ENCODE measurements at places on chromosomes 16 and 17.
A peak's percentile ranks its signal among the peaks of the same experiment; 100 is the strongest.

GRCh38 chr17:42182927-42183734 lies 2.1 kb downstream of the HCRT start:
- no peak for DNase-seq

DNA sequence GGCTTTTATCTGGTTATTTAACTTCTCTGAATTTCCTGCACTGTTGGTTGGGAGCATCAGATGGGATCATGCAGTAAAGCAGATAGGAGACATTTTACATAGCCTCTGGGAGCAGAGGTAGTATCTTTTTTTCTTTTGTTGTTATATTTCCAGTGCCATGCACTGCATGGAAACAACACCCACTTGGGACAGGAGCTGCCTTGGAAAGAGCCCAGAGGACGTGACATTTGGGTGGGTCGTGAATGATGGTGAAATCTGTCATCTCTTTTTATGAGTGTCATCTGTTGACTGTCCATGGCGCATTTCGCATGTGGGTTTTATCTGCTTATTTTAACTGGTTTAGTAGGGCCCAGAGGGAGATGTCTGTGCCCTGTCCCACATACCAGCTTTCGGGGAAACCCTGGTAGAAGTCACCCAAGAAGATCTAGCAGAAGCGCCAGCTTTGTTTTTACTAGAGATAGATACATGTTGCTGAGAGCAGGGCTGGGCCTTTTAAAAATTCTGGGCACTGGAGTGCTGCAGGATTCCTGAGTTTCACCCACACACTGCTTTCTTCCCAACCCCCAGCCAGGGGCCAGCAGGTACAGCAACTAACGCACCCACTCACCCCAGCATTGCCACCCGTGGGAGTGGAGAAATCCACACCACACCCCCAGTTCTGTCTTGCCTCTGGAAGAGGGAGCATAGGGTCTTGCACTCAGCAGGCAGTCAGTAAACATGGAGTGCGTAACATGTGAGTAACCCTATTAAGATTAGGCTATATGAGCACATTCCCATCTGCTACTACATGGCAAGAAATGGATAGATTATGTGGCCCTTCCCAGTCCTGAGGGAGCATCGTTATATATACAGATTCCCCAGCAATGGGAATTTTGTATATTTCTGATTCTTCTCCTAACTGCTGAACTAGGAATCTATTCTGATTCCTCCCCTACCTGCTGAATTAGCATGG lies 8.4 kb upstream of the TERF2 start:
- no peak for DNase-seq

DNA sequence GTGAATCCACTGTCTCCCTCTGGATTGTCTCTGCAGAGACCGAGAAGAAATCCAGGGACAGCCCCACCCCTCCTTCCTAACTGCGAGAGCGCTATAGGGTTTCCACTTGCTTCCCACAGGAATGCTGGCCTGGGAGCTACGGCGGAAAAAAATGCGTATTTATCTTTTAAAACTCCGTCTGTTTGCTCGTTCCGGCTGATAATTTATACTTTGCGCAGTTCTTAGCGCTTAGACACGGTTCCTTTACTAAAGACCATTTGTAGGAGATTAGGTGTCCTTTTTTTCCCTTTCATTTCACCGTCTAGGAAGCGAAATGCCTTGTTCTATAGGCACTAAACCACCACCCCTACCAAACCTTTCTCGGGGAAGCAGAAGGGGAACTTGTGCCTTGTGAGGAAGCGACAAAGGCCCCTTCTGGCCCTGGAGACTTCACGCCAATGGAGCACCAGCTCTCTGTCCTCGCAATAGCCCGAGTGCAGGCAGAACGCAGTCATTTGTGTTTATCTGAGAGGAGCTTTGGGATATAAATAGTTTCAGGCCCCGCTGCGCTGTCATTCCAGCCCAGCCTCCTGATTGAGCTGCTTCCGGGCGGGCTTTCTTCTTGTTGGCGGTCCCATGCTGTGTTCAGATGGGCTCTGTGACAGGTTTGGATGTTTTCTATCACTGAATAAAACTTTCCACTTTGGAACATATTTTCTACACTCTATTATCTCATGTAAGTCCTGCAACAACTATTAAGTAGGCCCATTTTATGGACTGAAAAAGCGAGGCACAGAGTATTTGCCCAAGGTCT lies 791 bp upstream of the SUPT4H1 start:
- DNase-seq, result no peak

DNA sequence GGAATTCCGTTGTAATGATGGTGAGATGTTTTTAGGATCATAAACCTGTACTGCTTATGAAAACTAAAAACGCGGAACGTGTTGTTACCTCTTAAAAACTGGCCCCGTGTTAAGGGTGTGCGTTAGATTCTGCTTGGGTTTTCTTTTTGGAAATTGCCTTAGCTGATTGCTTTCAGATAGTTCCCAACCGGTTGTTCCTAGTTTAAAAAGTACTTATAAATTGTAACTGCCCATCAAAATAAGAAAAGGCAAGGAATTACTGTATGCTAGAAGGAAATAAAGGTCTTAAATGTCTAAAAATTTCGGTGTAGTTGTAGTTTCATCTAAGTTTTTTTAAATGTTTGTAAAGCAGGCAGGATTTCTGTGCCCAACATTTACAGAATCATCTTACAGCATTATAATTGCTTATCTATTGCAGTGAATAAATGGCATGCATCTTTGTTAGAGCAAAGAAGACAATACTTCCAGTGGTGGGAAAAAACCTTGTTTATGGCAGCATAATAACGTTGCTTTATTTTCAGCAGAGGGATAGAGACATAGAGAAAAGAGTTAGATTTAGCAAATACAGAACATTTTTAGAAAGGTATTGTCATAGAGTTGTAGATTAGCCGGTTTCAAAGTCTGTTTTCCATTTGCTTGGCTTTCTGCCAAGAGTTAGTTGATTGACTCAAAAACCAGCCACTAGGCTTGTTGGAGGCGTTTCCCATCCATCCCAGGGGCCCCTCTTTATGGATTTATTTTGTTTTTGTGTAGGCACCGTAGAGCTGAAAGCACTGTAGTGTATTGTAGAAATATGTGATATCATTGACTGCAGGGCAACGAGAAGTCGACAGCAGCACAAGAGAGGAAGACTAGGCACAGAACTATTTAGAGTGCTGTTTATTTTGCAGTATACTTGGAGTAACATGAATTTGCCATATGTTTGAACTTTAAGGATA lies 1.7 kb downstream of the PPM1D start:
- DNase-seq, result no peak

- no peak for DNase-seq
These were observed 1540.3 kb downstream of the CDH11 start for GRCh38 chr16:63581570-63581969.

DNA sequence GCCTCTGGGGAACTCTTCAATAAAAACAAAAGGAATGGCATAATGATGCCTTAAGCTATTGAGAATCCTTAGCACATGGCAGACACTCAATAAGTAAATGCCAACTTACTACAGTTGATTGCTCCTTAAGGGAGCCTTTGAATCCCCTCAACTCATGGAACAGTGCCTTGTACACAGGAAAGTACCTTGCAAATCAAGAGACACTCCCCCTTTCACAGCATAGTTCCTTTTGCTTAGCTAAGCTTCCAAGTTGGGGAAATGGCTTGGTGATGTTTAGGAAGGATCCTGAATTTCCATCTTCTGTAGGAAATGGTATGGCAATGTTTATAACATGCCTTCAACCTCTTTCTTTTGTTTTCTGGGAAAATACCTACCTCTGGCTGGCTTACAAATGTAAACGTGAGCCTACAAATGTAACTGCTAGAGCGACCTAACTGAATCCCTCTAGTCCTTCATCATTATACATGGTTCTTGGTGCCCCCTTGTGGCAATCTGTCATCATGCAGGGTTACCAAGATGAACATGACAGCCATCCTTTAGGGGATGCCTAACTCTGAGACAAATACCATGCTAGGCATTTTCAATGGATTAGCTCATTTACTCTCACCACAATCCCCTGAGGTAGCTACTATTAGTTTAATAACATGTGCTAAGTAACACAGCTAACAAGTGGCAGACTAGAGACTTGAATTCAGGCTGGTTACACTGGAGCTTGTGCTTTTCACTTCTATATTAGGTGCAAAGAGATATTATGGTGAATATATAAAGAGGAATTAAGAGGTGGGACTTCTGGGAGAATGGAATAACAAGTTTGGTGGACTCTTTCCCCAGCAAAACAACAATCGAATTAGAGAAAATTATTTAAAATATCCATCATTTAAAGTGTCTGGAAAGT lies 65.0 kb downstream of the MMD start:
- DNase-seq, result peak; percentile 52

DNA sequence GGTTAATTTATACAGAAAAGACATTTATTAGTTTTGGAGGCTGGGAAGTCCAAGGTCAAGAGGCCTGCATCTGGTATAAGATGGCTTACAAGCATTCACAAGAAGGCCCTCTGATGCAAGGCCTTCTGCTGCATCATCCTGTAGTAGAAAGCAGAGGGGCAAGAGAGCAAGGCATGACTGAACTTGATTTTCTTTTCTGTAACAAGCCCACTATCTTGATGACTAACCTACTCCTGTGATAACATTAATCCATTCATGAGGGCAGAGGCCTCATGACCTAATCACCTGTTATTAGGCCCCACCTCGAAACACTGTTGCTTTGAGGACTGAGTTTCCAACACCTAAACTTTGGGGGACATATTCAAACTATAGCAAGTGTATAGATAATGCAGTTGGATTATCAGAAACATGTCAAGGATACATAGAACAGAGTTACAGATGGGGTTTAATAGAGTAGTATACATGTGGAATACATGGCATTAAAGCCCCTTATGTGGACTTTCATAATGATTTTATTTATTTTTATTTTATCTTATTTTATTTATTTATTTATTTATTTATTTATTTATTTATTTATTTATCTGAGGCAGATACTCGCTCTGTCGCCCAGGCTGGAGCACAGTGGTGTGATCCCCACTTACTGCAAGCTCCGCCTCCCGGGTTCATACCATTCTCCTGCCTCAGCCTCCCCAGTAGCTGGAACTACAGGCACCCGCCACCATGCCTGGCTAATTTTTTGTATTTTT lies 88.2 kb downstream of the CHD9 start:
- DNase-seq, result no peak

DNA sequence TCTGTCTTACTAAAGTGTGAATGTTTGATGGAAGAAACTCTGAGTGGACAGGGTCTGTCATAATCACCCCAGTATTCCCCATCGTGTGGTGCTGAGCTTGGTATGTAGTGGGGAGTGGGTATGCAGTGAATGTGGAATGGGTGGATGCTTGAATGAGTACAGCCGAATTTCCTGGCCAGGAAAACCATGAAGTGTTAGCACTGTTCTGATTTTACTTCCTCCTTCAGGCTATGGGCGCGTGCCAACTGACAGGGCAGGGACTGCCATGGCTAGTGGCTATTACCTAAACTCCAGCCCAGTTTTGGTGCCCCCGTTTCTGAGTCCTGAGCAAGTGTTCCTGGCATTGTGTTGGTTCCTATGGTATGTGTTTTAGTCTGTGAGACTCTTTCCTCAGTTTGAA lies 48.6 kb downstream of the PRKCA start:
- no peak for DNase-seq

- DNase-seq, result no peak
These were observed 13.9 kb downstream of the SARM1 start for GRCh38 chr17:28385406-28385805.

- no peak for DNase-seq
These were observed 16.4 kb downstream of the ITGAL start for GRCh38 chr16:30488764-30489605.

DNA sequence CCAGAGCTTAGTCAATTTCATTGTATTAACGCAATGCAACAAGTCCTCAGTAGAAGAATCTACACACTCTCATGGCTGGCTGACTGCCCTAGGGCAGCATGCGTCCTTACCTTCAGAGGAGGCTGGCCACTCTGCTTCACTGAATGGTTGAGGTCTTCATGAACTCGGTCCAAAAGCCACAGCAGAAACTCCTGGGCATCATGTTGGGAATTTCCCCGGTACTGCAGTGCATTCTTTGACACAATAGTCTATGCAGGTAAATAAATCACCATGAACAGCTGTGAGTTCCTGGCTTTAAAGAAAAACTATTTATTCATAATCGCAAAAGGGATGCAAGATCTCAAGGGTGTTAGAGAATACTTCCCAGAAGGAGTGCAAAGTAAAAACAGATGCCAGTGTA lies 41.3 kb downstream of the USP31 start:
- DNase-seq, result no peak

- DNase-seq, result no peak
These were observed 17.8 kb upstream of the CRK start for GRCh38 chr17:1473841-1474240.

GRCh38 chr17:48545022-48545375 lies at the start of gene HOXB2:
Gene HOXB2, minus strand, starts transcription at chr17:48545109. Its CDS starts 198 bp downstream, at chr17:48544911.
- no peak for DNase-seq

- DNase-seq, result no peak
These were observed 123.7 kb upstream of the HS3ST3A1 start for GRCh38 chr17:13725288-13725990.

DNA sequence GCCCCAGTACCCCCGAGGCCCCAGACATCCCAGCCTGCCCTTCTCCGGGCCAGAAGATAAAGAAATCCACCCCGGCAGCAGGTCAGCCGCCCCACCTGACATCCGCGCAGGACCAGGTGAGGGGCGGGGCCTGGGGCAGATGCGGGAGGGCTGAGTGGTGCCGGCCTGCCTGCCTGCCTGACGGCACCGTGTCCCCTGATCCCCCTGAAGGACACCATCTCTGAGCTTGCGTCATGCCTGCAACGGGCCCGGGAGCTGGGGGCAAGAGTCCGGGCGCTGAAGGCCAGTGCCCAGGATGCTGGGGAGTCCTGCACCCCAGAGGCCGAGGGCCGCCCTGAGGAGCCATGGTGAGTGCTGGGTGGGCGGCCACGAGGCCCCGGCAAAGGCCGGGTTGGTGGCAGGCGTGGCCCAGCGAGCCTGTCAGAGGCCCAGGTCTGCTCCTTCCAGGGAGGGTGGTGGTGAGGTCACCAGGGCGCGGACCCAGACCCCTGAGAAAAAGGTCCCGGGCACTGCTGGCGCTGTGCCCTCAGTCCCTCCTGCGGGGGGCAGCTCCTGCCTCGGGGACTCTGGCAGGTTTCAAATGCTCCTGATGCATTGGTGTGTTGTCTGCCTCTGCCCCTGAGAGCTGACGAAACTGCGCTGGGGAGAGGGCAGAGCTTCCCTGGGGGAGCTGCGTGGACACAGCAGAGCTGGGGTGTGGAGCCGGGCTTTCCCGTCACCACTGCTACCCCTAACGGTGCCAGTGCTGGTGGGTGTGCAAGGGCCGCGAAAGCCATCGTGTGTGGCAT lies 1.2 kb downstream of the CDT1 start:
- DNase-seq, result no peak

DNA sequence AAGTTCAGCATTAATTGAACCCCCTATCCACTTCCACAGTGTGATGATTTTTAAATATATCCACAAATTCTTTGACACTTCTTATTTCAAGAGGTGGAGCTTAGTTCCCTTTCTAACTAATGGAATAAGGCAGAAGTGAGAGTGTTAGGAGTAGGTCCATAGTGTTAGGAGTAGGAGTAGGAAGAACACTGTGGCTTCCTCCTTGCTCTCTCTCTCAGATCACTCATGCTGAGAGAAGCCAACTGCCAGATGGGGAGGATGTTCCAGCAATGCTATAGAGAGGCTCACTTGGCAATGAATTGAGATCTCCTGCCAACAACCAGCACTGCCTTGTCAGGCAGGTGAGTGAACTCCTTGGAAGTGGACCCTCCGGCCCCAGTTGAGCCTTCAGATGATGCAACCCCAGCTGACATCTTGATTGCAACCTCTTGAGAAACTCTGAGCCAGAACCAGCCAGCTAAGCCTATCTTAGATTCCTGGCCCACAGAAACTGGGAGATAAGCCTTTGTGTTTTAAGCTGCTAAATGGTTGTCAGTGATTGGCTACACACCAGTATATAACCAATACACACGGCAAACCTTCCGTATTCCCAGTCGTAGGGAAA lies 44.3 kb downstream of the SPECC1 start:
- no peak for DNase-seq

GRCh38 chr17:46028374-46028773 lies 29.3 kb downstream of the STH start:
- no peak for DNase-seq

- no peak for DNase-seq
These were observed 8.1 kb upstream of the ATP2A3 start for GRCh38 chr17:3972281-3972731.

Data from activated effector memory CD4-positive, alpha-beta T cell treated with Interleukin-2 at 50 U/mL for 16 hours (primary cell).